Fibroblast of mammary gland (primary cell): ENCODE measurements at places on chromosomes 5 and 9.

GRCh38 chr5:672329-673160, 20.6 kb downstream of the TPPP start:
- peak; percentile 74 for DNase-seq

GRCh38 chr9:90801241-90801972, at the start of gene SYK:
Gene SYK, plus strand, starts transcription at chr9:90801819. Its CDS starts 42,080 bp downstream, at chr9:90843899.
- DNase-seq = no peak

DNA sequence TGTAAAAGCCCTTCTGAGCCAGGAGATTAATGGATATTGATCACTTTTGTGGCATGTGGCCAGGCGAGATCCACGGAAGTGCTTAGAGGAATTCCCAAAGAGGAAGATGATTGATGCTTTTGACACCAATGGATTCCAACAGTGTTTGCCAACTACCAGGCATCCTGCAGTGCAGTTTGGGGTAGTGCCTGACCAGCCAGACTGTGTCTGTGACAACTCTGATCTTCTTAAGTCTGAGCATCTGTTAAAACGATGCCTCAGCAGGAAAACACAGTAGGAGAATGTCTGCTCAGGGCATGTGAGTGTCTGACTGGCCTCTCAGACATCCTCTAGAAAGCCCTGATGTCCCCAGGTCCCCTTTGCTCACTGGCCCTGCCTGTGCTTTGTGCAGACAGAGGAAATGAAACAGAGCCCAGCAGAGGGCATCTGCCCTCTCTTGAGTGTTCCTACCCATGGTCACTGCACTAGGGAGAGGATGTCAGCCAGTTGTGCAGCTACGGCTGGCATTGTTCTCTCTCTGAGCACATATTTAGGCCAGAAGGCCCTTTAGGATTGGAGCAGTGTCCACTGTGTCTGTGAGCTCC, 57.0 kb downstream of the TRPC7 start:
- DNase-seq = no peak

- no peak for DNase-seq
These were observed 118.7 kb downstream of the DROSHA start for GRCh38 chr5:31413030-31413812.

- DNase-seq = no peak
These were observed 20.6 kb downstream of the LIX1 start for GRCh38 chr5:97121848-97122247.

DNA sequence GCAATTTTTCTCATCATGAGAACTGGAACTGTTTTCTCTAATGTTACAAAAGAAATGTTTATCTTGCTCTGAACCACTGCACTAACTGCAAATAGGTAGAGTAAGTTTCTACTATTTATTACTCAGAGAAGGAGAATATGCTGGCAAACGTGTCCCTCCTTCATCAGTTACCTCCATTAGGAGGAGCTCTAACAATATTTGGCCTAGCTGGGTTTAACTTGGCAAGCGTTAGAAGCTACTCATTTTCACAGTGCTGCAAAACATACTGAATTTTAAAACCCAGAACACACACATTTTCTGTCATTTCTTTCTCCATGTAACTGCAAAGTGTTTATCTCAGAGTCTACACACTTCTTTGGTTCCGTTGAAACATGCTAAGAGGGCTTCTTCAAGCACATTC, 101.0 kb upstream of the GABRG2 start:
- DNase-seq = peak; percentile 1

DNA sequence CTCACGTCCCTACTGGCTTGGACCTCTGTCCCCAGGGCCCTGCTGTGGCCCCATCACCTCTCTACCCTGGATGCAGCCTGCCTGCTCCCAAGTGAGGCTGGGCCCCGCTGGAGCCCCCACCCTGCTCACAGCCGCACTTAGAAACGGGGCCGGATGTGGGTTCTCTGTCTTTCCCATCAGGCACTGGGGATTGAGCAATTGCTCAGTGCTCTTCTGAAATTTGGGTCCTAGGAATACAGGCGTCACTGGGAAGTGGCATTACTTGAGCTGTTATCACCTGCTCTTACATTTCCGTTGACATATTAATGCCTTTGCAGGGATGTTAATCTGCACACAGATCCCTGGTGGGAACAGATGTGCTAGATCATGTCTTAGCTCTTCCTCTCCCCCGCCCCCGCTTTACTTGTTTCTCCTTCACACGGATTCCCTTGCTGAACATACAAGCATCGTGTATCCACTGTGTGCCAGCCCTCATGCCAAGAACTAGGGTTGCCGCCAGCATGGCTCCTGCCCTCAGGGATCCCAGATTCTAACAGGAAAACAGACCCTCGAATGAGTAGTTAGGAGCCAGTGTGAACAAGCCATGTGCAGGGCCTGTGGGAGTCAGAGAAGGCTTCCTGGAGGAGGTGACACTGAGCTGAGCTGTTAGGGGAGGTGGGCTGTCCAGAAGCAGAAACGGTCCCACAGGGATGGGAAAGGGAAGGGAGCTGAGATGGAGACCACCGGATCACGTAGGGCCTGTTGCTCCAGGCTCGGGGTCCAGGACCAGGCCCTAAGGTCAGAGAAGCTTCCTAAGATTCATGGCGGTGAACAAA, 65.1 kb downstream of the NEK6 start:
- DNase-seq = peak; percentile 16

DNA sequence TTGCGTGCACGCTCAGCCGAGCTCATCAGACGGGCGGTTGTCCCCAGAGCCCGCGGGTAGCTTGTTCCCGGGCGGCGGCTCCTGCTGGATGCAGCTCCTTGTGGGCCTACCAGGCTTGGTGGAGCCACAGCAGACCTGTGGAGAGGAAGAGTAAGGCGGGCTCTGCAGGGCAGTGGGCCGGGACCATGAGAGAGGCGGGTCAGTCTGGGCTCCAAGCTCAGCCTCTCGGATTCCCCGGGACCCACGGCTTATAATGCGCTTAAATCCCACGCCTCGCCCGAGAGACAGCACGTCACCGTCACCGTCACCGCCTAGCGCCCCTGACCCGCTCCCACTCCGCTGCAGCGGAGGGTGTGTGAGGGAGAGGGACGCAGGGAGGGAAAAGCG, 1.9 kb upstream of the ANKRD18A start:
- DNase-seq = no peak

GRCh38 chr5:126778675-126779403, 1.9 kb downstream of the LMNB1 start:
- peak; percentile 9 for DNase-seq

- no peak for DNase-seq
These were observed 5.3 kb downstream of the PRXL2C start for GRCh38 chr9:96649620-96650324.

GRCh38 chr5:62190173-62190572, 115.8 kb upstream of the KIF2A start:
- no peak for DNase-seq

DNA sequence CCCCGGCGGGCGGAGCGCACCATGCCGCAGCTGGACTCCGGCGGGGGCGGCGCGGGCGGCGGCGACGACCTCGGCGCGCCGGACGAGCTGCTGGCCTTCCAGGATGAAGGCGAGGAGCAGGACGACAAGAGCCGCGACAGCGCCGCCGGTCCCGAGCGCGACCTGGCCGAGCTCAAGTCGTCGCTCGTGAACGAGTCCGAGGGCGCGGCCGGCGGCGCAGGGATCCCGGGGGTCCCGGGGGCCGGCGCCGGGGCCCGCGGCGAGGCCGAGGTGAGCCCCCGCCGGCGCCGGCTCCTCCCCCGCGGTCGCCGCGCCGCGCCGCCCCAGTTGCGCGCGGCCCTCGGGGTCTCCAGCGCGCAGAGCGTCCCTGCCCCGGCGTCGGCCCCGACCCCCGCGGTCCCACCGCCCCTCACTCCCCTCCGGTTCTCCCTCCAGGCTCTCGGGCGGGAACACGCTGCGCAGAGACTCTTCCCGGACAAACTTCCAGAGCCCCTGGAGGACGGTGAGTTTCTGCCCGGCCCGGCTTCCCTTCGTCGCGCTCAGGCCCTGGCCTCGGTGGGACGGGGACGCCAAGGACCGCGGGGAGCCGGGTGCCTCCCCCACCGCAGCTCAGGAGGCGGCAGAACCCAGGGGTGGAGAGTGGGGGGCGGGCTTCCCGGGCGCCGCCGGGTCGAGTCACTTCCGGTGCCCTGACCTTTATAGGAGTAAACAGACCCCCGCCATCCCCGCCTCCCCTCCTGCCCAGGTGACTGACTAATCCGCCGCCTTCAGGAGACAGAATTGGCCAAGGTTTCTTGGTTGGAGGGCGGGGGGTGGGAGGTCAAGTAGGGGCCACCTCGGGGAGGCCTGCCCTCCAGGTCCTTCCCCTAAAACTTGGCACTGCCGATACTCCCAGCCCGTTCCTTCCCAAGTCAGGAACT, 665 bp downstream of the TCF7 start:
- no peak for DNase-seq

GRCh38 chr9:76342201-76342600, 52.0 kb downstream of the RFK start:
- DNase-seq = no peak

DNA sequence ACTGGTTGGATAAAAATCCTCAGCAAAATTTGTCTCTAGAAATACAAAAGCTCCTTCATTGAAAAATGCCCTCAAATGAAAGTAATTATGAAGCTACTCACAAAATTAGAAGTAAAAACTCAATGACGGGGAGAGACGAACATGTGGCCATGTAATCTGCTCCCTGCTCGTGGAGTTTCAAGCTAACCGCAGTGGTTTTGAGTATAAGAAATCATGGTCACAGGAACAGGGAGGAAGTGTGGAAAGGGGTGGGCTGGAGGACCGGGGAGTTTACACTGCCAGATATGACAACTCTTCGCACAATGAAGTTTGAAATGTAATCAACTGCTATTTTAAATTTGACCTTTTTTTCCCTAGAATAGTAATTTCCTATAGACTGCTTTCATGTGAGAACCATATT, 765.4 kb upstream of the DMAC1 start:
- DNase-seq = no peak

- peak; percentile 59 for DNase-seq
These were observed 6.3 kb upstream of the FAF2 start for GRCh38 chr5:176441921-176442323.

DNA sequence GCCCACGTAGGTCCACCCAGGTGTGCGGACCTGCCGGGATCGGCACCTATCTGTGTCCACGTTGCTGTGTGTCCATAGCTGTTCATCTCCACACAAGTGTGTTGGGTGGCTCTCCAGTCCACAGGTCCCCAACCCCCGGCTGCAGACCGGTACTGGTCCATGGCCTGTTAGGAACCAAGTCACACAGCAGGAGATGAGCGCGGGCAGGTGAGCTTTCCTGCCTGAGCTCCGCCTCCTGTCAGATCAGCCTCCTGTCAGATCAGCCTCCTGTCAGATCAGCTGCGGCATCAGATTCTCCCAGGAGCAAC, 18.9 kb downstream of the LAMC3 start:
- DNase-seq = no peak

DNA sequence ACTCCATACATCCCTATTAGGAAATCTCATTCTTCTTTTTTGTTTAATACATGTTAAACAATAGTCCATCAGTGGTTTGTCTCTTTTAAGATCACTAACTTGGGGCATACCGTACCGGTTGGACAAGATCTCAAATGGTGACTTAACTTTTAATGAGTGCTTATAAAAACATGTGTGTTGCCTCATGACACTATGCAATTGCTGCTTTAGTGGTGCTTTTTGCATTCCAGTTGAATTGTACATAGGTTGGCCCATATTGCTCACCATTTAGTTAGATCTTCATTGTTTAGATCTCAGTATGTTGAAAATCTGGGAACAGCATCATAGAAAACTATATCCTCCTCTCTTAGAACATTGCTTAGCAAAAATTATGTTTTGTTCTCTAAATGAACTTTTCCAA, 17.8 kb downstream of the C9orf85 start:
- peak; percentile 85 for DNase-seq

- peak; percentile 91 for DNase-seq
These were observed 60.9 kb downstream of the YTHDC2 start for GRCh38 chr5:113574417-113574816.

DNA sequence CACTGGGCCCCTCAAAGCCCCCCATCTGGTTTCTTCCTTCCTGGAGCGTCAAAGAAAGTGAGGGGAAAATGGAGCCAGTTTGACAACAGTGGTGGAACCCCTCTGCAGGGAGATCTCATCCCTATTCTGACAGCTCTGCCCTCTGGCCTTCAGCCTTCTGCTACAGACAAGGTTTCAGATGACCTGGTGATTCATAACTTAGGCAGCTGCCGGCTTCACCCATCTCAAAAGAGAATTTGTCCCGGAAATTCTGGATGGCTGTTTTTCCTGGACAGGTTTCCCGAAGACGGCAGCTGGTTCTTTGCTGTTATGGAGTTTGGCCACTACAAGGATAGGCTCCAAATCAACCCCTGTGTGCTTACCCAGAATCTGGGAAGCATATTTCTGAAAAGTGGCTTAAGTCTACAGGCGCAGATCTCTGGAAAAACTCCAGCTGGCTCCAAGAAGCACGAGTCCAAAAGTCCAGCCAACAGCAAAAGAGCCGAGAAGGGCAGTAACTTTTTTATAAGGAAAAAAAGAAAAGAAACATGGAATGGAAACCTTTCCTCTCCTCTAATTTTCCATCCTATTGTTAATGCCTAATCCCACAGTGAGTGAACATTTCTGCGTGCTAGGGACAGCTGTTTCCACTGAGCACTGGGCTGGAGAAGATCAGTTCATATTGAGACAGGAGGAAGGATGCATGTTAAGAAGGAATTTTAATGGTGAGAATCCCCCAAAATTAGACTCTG, 54.5 kb downstream of the ZNF366 start:
- peak; percentile 92 for DNase-seq

DNA sequence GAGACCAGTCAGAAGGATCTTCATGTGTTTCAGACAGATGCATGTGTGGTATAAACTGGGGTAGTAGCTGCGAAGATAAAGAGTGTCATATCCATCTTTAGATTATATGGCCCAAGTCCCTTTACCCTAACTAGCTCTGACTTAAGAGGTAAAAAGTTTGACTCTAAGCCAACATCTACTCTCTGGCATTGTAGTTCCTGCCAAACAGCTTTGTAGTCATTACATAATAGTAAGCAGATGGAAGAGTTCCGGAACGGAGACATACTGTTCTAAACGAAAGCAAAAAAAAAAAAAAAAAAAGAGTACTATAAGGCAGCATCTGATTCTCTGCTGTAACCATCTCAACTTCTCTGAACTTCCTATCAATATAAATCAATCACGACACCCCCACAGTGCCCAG, 48.8 kb downstream of the CEMIP2 start:
- peak; percentile 90 for DNase-seq

DNA sequence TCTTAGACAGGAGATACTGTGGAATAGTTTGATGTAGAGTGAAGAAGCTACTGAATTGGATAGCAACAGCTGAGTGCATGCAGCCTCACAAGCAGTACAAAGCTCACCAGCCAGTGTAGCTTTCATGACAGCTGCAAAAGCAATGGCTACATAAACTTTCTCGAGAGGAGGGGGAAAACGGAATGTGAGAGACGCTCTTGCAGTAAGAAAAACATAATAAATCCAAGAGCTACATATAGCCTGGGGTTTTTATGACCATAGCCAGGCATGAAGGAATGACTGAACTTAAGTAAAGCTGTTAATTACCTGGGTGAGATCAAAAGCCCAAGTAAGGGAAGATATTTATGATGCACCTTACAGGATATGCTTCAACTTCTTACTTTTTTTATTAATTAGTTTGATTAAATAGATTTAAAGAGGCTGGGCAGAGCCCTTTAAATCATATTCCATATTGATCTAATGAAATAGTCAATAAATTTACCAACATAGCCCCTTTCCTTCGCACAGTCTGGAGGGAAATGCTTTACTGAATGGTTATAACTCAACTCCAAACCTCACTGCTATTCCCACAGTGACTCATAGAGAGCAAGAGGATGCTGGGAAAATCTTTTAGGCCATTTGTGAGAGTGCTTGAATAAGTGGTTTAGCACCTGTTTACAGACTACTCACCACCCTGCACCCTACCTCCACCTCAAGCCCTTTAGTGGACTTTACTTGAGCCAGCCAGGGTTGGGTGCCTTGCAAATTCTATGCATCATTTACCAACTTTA, 407.2 kb upstream of the CLINT1 start:
- DNase-seq = no peak

GRCh38 chr9:98189412-98189811, 3.0 kb downstream of the CORO2A start:
- DNase-seq = no peak
